ENCODE measurements at places on chromosomes 7 and 10.
A peak's percentile ranks its signal among the peaks of the same experiment; 100 is the strongest.

GRCh38 chr7:144730224-144730623, 105.6 kb downstream of the TPK1 start:
- no peak for DNase-seq

GRCh38 chr10:66337211-66337610, 588.6 kb upstream of the LRRTM3 start:
- no peak for DNase-seq

GRCh38 chr7:123329988-123330643, 130.3 kb upstream of the SLC13A1 start:
- no peak for DNase-seq

- DNase-seq: no peak
These were observed 1.2 kb upstream of the HOXA2 start for GRCh38 chr7:27103489-27104226.

- DNase-seq: no peak
These were observed 50.2 kb upstream of the FGFR2 start for GRCh38 chr10:121648493-121648892.

- DNase-seq: no peak
These were observed 426.5 kb upstream of the NFE2L3 start for GRCh38 chr7:25725451-25725850.

- DNase-seq: no peak
These were observed 111.6 kb upstream of the ZNF722 start for GRCh38 chr7:63887031-63887430.

DNA sequence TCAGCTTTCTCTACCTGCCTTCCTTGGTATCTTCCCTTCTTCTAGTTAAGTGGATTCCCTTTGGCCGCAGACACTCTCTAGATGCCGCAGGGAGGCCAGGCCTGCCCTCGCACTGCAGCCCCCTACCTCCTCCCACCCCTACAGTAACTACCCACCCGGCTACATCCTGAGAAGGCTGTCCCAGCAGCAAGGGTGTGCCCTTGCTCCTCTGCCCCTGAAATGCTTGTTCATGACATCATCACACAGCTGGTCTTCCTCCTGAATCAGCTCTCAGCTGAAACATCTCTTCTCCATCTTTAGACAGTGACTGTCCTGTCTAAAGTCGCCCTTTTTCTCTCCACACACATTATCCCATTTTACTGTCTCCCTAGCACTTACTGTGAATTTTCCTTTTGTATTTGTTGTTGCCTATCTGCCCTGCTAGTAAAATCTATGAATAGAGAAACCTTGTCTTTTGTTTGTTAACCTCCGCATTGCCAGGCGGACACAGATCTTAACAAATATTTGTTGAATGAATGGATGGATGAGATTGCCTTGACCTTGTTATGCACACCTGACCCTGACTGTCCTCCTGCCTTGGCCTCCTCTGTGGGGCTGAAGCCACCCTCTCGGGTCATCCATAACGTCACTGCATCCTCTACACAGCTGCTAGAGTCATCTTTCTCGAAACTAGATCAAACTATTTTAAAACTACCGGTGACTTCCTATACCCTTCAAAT, 108.9 kb upstream of the GATA3 start:
- no peak for DNase-seq

GRCh38 chr10:17585016-17585415, 32.2 kb downstream of the HACD1 start:
- no peak for DNase-seq

GRCh38 chr7:92034116-92034515, 93.5 kb downstream of the AKAP9 start:
- DNase-seq: peak; percentile 63

DNA sequence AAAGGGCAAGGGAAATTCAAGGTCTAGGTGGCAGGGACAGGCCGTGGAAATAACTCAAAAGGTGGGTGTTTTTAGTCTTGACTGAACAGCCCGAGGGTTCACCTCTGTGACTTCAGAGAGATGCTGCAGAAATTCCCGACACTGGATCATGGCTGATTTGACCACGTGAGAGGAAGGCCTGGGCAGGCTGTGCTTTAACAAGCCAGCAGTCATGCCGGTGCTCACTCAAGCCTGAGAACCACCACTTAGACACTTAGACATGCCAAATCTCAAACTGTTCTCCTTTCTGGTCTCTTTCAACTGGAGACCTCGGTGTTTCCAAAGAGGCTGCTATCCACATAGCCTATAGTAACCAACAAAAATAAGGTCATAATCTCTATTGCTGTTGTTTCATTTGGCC, 15.4 kb downstream of the TECTB start:
- no peak for DNase-seq

GRCh38 chr10:86905429-86905828, 52.0 kb downstream of the MMRN2 start:
- no peak for DNase-seq

- DNase-seq: no peak
These were observed 27.2 kb downstream of the FAM204A start for GRCh38 chr10:118314882-118315281.

DNA sequence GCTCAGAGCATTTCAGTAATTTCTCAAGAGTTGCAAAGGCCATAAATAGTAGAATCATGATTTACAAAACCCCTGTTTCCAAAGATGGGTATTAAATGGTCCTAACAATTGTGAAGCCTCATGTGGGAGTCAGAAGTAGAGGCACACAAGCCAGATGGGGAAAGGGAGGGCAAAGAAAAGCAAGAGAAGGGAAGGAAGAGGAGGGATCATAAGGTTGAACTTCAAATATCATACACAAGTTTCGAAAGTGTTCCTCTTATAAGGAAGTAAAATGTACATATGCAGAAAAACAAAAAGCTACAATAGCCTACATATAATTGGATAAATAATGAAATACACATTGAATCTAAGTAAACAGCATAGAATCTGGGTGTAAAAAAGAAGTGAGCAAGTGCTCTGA, 6.0 kb downstream of the LIPN start:
- DNase-seq: no peak

DNA sequence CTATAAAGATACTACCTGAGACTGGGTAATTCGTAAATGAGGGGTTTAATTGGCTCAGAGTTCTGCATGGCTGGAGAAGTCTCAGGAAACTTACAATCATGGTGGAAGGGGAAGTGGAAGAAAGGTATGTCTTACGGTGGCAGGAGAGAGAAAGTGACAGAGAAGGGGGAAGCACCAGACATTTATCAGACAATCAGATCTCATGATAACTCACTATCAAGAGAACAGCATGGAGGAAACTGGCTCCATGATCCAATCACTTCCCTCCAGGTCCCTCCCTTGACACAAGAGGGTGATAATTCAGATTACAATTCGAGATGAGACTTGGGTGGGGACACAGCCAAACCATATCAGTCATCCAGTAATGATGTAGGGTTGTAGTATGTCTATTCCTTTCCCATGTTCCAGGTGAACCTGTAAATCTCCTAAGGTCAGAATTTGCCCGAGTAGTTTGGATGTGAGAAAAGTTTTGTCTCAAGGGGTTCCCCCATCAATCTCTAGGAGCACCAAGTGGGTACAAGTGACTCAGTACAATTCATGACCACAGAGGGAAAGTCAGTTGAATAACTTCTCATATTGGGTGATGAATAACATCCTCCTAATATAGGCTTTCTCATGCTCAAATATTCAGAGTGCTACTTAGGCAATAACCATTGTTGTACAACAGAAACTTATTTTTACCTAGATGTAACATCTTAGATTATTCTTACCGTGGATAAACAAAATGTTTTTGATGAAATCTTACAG, 39.7 kb upstream of the MTPN start:
- no peak for DNase-seq

GRCh38 chr10:78269060-78269459, 235.4 kb downstream of the RPS24 start:
- no peak for DNase-seq

All from fibroblast of pulmonary artery (primary cell).